ENCODE measurements at places on chromosomes 16 and 17.
A peak's percentile ranks its signal among the peaks of the same experiment; 100 is the strongest.

- H3K27me3 ChIP-seq, result peaks cover 9% of the 10 kb centered on the region
- peaks cover 27% of the 10 kb centered on the region for H3K4me1 ChIP-seq
- no peak overlapping the region for H3K4me3 ChIP-seq
- no peaks in the 10 kb centered on the region for H3K36me3 ChIP-seq
- no peak for DNase-seq
These were observed 5.7 kb downstream of the METRNL start for GRCh38 chr17:83085103-83085502.

DNA sequence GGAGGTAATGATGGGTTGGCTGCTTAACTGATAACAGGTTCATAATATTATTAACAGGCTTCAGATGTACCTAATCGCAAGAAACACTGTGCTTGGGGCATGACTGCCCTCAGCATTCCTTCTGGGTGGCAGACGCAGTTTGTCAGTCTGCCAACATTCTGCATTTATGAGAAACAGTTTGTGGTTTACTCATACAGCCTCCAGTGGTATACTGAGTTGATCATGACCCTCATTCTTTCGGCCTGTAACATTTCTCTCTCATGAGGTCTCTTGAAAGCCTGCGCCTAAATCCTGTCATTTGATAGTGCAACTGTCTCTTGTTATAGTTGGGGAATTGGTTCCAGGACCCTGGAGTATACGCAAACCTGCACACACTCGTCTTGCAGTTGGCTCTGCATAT is 4.9 kb upstream of the RUSF1 start:
- no peak overlapping the region for H3K27ac ChIP-seq
- H3K27me3 ChIP-seq, result peaks cover 6% of the 10 kb centered on the region
- peaks cover 7% of the 10 kb centered on the region for H3K4me1 ChIP-seq
- DNase-seq, result no peak
- peaks cover 8% of the 10 kb centered on the region for H3K36me3 ChIP-seq

DNA sequence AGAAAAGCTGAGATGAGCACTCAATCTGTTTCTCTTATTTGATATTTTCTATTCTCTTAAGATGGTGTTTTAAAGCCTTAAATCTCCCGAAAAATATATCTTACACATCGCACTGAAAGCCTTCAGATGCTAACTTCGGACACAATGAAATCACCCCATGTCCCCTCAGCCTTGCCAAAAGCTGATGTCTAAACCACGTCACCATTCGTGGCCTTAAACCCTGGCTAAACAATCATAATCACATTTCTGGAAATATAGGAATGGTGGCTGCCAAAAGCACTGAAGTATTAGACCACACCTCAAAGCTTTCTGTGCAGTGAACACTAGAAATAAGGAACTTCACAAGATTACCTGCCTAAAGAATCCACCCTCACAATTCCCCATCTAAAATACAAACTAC is 402.7 kb downstream of the SOX9 start:
- no peaks in the 10 kb centered on the region for H3K27me3 ChIP-seq
- no peaks in the 10 kb centered on the region for H3K4me1 ChIP-seq
- no peak overlapping the region for H3K27ac ChIP-seq
- no peak for DNase-seq
- no peaks in the 10 kb centered on the region for H3K36me3 ChIP-seq

- no peak for DNase-seq
- no peak overlapping the region for H3K27ac ChIP-seq
- no peaks in the 10 kb centered on the region for H3K4me1 ChIP-seq
These were observed 26.2 kb upstream of the RCVRN start for GRCh38 chr17:9931144-9931741.

- H3K27me3 ChIP-seq, result no peaks in the 10 kb centered on the region
- H3K27ac ChIP-seq, result peak overlapping the region; percentile 91
- peak; percentile 38 for DNase-seq
- peak overlapping the region; percentile 70 for H3K4me3 ChIP-seq
- H3K4me1 ChIP-seq, result peaks cover 59% of the 10 kb centered on the region
These were observed 36.0 kb downstream of the PGS1 start for GRCh38 chr17:78414178-78415162.

- H3K36me3 ChIP-seq, result peaks cover 38% of the 10 kb centered on the region
- H3K27ac ChIP-seq, result no peak overlapping the region
- DNase-seq, result no peak
- no peaks in the 10 kb centered on the region for H3K27me3 ChIP-seq
These were observed 18.1 kb downstream of the PRMT7 start for GRCh38 chr16:68328860-68329390.

- no peaks in the 10 kb centered on the region for H3K27me3 ChIP-seq
- no peaks in the 10 kb centered on the region for H3K36me3 ChIP-seq
- no peak for DNase-seq
These were observed 26.6 kb downstream of the C16orf74 start for GRCh38 chr16:85724126-85724879.

GRCh38 chr16:89458551-89458950 is 31.8 kb downstream of the ANKRD11 start:
- H3K36me3 ChIP-seq, result peaks cover 25% of the 10 kb centered on the region
- peaks cover 38% of the 10 kb centered on the region for H3K4me1 ChIP-seq
- H3K27ac ChIP-seq, result peak overlapping the region; percentile 27
- no peaks in the 10 kb centered on the region for H3K27me3 ChIP-seq
- no peak for DNase-seq

- no peak overlapping the region for H3K4me3 ChIP-seq
- peaks cover 5% of the 10 kb centered on the region for H3K4me1 ChIP-seq
- no peaks in the 10 kb centered on the region for H3K27me3 ChIP-seq
- no peak for DNase-seq
These were observed 38.9 kb downstream of the SSH2 start for GRCh38 chr17:29891131-29891530.

DNA sequence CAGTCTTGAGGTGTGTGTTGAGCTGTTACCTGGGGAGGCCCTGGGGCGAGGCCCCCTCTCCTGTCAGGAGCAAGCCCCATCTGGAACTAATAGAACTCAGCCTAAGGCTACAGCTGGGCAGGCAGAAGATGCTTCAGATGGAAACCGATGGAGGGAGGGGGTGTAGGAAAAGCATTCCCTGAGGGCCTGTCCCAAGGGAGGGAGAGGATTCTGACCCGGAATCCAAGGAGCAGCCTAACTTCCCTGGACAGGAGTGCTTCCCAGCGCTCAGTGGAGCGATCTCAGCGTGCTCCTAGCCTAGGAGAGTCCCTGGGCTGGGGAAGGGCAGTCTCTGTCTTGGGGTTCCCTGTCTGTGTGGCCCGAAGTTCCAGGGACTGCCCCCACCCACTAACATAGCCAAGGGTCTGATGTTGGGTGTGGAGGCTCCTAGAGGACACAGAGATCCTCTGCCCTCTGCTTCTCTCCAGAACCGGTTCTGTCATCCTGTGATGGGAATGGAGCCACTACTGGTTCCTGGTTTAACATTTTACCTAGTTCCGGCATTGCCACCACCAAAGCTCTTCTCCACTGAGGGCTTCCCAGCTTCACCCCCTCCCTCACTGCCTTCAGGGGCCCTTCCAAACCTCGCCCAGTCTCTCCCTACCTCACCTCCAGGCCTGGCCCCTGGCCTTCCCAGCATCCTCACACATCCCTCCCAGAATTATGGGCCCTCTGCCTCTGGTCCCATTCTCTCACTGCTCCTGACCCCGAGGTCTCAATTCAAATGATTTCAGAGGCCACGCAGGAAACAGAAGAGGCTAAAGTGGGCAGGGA is 58.7 kb downstream of the RTN4RL1 start:
- no peaks in the 10 kb centered on the region for H3K36me3 ChIP-seq
- no peak overlapping the region for H3K4me3 ChIP-seq
- no peak overlapping the region for H3K27ac ChIP-seq
- peaks cover 4% of the 10 kb centered on the region for H3K4me1 ChIP-seq
- H3K27me3 ChIP-seq, result peaks cover 7% of the 10 kb centered on the region

All from T-helper 2 cell treated with Interferon-gamma antibody and Interleukin-4, amounts not matched to agents 5 μg/mL and 100 μg/mL, for 36 hours (primary cell).